ENCODE measurements at places on chromosomes 2 and 18.

DNA sequence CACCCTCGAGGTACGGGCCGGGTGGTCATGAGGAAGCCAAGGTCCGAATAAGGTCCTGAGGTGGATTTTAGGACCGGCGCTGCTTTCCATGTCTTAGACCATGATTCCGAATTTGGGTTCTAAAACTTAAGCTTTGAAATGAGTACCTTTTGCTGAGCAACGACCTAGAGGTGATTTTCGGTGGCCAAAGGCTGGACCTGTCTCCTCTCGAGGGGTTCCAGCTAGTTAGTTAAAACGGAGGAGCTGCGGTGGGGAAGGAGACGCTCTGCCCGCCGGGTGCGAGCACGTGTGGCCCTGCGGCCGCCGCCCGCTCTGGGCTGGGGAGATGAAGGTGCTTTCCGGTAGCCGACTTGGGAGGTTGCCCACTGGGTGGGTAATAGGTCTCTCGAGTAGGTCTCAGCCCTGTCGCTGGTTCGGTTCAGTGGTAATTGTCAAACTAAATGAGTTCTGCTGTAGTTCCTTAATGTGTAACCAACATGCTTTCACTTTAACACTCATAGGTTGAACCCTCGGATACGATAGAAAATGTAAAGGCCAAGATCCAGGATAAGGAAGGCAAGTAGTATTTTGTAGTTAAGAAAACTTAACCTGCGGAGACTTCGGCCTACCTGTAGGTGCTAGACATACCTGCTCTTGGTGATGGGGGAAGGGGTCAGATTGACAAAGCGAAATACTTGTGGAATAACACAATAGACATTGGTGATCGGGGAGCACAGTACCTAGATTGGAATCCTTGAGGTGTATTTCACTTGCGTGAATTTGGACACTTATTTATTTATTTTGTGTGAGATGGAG lies 572 bp downstream of the RPS27A start:
- no peak for DNase-seq

- no peak for DNase-seq
Measured at GRCh38 chr2:210630873-210631560, 74.6 kb downstream of the CPS1 start.

DNA sequence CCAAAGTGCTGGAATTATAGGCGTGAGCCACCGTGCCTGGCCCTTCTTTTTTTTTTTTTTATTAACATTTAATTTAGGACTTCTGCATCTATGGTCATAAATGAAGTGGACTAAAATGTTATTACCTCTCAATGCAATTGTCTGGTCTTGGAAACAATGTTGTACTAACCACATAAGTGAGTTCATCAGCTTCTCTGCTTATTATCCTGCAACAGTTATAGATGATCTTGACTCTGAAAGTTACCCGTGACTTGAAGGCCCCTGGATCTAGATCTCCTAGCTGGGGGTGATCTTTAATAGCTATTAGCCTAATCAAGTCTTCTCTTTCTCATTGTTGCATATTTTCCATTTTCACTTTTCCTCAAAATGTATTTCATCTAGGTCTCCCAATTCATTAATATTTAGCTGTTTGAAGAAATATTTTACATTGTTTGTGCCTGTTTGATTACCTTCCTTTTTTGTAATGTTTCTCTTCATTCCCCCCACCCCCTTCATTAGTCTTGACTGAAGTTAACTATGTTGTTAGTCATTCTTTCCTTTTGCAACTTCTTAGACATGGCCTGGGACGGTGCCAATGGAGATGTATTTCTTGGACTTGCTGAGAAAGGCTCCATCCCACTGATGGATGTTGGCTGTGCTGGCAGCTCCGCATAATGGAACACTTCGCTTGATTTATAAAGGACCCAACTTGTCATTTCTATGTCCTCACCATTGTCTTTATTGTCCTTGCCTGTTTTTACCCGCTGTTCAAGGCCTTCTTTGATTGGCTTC lies 141.6 kb upstream of the RIOK3 start:
- DNase-seq, result peak; percentile 93

GRCh38 chr18:49178321-49178720 lies 227.6 kb upstream of the SMAD7 start:
- peak; percentile 47 for DNase-seq

DNA sequence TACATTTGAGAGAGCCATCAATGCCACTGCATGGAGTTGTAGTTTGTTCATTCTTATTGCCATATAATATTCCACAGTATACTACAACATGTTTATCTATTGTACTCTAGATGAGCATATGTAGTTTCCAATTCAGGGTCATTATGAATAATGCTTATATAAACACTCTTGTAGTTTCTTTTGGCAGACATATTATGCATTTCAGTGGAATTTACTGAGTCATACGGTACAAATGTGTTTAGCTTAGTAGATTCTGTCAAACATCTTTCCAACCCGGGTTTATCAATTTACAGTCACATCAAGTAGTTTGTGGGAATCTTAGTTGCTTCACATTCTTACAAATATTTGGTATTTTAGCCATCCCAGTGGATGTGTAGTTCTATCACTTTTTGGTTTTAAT lies 161.1 kb downstream of the KCNH7 start:
- no peak for DNase-seq

DNA sequence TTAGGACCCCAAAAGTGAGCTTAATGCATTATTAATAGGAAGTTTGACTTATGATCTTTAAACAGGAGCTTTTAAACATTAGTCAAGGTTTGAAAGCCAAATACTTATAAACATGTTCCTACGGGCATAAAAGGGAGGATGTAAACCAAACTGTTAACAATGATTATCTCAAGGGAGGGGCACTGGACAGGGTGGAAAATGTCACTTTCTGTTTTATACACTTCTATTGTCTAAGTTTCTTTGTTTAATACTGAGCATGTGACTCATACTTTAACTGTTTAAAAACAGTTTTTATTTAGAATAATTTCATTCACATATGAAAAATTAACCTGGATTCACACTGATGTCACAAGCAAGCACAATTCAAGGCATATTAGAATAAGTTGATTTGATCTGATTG lies 18.3 kb upstream of the ITGA6 start:
- no peak for DNase-seq

DNA sequence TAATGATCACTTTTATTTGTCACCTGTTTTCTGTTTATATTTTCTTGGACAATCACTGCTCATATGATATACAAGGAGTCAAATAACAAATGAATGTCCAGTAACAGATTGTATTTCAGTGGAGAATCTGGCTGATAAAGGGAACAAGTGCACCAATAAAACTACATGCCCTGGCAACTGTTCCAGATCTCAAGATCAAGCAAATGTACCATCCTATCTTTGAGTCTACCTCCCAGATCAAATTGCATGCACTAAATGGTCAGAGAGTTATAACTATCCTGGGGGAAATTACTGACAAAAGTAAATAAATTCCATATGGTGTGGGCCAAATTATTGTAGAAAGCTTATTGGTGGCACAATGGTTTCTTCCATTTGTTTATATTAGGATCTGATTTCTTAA lies 452.8 kb downstream of the MBD2 start:
- no peak for DNase-seq

GRCh38 chr2:17816396-17817245 lies at the start of gene MSGN1:
MSGN1 (plus strand) TSS chr2:17816460; CDS start chr2:17816519, 59 bp downstream.
- no peak for DNase-seq

DNA sequence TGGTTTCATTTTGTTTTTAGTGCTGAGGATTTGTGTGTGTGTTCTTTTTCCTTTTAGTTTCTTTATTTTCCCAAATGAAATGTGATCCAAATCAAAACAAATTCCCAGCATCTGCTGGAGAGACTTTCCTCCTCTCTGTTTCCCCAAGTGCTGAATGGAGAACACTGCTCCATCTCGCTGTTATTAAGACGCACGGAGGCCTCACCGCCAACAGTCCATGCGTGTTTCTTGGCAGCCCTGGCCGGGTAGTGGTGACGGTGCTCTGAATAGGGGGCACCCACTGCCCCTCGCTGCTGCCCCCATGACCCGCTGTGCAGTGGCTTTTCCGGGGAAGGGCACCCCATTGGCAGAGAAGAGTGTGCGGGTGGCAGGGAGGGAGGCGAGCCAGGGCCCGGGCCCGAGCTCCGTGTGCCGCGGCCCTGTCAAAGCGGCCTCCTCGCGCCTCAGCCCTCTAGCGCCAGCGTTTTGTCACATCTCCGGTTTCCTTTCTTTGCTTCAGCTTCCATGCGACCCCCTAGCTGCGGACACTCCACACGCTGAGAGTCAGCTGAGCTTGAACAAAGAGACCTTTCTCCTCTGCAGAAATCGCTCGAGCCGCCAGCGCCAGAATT lies 473.7 kb upstream of the SALL3 start:
- DNase-seq, result no peak

- no peak for DNase-seq
Measured at GRCh38 chr2:1818404-1818803, 74.1 kb upstream of the PXDN start.

GRCh38 chr2:69544951-69545350 lies 98.6 kb downstream of the AAK1 start:
- no peak for DNase-seq

DNA sequence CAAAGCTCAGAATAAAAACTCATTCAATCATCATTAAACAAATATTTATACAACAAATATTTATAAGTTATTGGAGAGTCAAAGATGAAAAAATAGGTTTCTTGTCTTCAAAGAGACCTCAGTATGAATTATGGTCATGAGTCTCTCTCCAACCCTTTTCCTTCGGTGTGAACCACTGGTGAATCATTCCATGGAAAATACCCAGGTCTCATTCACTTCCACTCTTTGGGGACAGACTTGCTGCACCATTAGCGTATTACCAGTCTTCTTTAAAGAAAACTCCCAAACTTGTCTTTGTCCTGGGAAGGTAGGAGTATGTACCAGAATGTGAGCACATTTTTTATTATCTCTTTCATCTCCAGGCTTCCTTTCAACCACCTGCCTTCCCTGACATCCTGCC lies 257.4 kb upstream of the RBMS1 start:
- DNase-seq, result peak; percentile 25
